Activated CD4-positive, CD25-positive, alpha-beta regulatory T cell (primary cell): ENCODE measurements at places on chromosomes 4 and X.

DNA sequence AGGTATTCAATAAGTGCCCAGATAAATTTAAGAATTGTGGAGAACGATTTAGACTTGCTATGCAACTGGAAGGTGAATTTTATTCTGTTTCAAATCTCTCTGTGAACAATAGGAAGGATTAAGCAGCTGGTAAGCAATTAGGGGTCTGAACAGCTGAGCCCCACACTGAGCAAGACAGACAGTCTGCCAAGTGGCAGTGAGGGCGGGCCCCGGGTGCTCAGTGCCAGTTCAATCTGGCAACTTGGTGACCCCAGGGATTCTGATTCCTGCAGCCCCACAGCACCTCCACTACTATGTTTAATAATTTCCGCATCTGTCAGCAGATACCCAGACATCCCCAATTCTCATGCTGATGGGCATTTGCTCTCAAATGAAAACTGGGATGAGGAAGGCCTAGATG lies 317.3 kb downstream of the PPP1R2C start:
- DNase-seq, result no peak

GRCh38 chr4:185849664-185850550 lies 37.9 kb upstream of the SORBS2 start:
- no peak for DNase-seq

- no peak for DNase-seq
Measured at GRCh38 chr4:78749972-78750727, 26.0 kb upstream of the BMP2K start.

GRCh38 chrX:9071031-9071650 lies 37.2 kb upstream of the FAM9B start:
- no peak for DNase-seq

DNA sequence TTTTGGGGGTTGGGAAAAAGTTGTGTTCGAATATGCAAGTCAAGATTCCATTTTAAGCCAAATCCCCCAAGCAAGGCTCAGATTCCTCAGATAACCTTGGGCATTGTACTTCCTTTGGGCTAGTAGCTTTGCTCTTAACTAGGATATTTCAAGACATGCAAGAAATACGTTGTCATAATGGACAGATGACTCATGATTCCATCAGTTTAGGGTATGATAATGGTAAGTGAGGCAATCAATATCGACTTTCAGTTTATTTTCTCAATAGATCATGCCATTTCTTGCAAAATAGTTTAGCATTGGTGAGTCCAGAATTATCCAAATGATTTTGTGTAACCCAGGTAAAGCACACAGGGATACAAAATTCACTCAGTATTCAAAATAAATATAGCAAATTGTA lies 25.4 kb downstream of the CFAP299 start:
- no peak for DNase-seq

GRCh38 chr4:7364979-7365378 lies 69.8 kb downstream of the PSAPL1 start:
- no peak for DNase-seq

GRCh38 chr4:123956204-123956603 lies 559.6 kb downstream of the SPRY1 start:
- no peak for DNase-seq

GRCh38 chrX:151901826-151902225 lies 10.9 kb upstream of the MAGEA4 start:
- DNase-seq, result no peak

DNA sequence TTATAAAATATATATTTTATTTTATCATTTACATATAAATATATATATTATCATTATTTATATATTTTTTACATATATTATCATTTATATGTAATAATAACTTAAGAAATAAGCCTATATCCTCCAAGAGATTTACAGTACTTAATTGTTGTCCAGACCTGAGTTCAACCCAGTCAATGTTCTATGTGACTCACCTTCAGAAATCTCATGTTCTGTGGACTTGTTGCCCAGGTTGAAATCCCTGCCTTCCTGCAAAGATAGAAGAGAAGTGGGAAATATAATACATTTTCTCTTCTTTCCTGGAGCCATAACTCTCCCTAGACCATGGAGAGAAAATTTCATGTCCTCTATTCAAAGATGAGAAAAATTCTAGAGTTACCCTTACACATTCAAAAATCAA lies 247.3 kb downstream of the PARM1 start:
- DNase-seq, result no peak

DNA sequence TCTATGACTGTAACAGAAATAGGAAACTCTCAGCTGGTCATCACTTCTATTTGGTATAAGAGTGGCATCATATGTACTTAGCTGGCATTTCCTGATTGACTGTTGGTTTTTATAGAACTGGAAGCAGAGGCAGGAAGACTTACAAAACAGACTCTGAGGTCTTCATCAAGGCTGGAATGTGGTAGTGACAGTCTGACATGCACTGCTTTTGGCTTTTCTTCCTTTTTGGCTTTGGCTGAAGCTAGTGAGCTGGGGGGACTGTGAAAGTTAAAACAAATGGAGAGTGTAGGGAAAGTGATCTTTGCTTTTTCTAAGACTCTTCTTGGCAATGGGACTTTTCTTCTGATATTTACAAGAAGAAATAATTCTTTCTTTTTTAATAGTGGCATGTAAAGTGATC lies 121.1 kb upstream of the SLC4A4 start:
- DNase-seq, result no peak

- DNase-seq, result no peak
Measured at GRCh38 chrX:153966841-153967535, 4.6 kb downstream of the HCFC1 start.

DNA sequence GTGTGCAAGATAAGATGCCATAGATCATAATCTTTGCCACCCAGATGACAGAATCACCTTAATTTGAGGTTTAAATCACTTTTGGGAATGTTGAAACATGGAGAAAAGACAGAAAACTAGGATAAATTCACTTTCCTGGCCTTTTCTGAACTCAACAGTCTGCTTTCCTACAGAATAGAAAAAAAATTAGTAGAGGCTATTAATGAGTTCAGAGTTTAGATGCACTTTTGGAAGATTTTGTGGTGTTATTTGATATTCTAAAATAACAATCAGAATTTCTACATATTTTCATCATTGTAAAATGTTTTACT lies 195.9 kb downstream of the CAMK2D start:
- DNase-seq, result no peak

GRCh38 chr4:39823191-39823590 lies 125.3 kb downstream of the UBE2K start:
- no peak for DNase-seq

DNA sequence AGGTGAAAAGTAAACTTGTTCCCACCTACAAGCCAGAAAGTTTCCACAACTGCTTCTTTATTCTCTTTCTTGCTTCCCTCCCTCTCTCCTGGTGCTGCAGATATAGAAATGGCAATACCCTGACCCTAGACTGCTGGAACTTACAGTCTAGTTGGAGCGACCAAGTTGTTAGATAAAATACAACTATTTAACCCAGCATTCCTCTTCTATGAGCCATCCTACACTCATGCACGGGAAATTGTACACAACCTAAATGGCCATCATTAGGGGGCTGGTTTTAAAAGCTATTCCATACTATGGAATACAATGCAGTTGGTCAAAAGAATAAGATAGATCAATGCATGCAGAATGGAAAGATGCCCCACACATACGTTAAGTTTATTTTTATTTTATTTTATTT lies 41.1 kb downstream of the PJA1 start:
- no peak for DNase-seq

DNA sequence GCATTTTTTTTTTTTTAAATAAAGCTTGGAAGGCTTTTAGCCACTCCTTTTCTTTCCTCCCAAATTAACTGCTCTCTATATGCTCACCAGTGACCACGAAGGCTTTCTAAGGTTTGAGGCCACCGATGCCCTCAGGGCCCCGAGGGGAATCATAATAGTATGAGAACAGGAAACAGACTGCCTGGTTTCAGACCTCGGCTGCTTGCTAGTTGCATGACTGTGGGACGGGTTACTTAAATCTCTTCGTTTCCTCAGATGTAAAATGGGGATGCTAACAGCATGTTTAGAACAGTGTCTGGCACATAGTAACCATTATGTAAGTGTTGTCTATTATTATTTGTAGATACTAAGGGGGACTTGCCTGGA lies 3.6 kb downstream of the LINC00632 start:
- no peak for DNase-seq

DNA sequence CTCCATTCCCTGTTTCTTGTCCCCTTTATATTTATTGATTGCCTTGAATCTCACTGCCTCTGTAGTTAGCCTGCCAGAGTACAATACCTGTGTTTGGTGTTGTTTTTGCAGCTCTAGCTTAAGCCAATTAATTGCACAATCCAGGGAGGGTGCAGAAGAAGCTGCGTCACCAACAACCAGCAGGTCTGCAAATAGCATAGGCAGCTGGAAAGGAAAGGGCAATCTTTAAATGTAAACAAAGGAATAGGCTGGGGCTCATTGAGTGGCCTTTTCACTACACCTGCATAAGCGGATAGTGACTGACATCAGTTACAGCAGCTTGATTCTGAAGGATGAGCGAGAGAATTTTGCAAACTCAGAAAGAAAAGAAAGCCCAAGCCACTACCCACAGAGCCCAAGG lies 106.8 kb upstream of the RAI2 start:
- DNase-seq, result no peak
